ENCODE measurements at places on chromosomes 5 and 9. TPM values are rescaled to one million over a fixed set of nuclear protein-coding genes. Genes with fewer than 3 reads are reported as not detected.

DNA sequence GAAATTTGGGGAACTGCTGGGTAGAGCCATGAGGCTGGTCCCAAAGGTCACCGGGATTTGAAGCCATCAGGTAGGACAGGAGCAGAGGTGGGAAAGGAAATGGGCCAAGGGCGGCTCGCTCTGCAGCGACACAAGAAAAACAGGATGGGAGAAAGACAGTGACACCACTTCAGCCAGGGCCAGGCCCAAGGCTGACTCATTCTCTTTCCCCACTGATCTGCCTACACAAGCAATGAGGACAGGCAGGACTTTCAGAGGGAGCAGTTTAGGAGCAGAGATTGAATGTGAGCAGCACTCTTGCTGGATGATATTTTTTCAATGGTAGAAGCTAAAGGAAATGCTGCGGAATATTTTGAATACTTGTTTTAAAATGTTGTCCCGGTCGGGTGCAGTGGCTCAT lies 3.5 kb downstream of the RUFY1 start:
- no peak for DNase-seq

DNA sequence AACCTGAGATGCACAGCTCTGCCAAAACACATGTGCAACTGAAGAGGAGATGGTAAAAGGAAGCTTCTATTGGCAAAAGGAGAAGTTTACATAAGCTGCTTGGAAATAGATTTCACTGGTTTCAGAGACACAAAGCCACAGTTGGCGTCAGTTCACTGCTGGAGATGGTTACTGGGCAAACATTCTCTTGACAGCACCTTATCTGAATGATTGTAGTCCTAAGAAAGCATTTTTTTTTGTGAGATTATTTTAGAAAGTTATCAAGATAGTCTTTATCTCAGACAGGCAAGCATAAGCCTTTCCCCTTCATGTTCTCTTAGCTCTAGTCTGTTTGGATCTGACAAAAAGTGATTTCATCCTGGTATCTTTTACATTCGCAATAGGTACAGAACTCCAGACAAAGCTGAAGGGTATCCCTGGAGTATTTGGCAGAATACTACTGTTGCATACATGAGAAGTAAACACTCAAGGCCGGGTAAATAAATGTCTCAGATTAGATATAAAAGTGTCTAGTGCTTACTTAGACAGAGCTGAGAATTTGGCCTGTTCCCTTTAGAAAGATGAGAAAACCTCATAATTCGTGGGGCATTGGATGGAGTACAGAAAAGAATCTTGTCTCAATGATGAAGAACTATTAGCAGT lies 1668.0 kb upstream of the NUDT12 start:
- DNase-seq: no peak

The BAAT gene
- polyA plus RNA-seq: 2.2 TPM

The LARP1 gene
- 104 TPM for polyA plus RNA-seq

The LRRC19 gene
- polyA plus RNA-seq: 11.2 TPM
